ENCODE measurements at places on chromosomes 13 and 19.

DNA sequence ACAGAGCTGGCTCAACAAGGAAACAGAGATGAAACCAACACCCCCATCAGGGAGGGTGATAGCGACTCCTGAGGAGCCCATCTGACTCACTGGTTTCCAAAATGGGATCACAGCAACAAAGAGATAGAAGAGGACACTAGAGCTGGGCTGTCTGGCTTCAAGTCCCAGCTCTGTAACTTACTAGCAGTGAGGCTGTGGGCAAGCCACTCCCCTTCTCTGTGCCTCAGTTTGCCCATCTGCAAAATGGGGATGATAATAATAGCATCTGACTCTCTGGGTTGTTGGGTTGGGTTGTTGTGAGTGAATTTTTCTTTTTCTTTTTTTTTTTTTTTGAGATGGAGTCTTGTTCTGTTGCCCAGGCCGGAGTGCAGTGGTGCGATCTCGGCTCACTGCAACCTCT is 14.3 kb downstream of the IGSF23 start:
- DNase-seq: no peak

- DNase-seq: no peak
Measured at GRCh38 chr13:35957996-35958395, 173.2 kb downstream of the DCLK1 start.

- no peak for DNase-seq
Measured at GRCh38 chr19:7739801-7740681, 7.3 kb downstream of the CD209 start.

DNA sequence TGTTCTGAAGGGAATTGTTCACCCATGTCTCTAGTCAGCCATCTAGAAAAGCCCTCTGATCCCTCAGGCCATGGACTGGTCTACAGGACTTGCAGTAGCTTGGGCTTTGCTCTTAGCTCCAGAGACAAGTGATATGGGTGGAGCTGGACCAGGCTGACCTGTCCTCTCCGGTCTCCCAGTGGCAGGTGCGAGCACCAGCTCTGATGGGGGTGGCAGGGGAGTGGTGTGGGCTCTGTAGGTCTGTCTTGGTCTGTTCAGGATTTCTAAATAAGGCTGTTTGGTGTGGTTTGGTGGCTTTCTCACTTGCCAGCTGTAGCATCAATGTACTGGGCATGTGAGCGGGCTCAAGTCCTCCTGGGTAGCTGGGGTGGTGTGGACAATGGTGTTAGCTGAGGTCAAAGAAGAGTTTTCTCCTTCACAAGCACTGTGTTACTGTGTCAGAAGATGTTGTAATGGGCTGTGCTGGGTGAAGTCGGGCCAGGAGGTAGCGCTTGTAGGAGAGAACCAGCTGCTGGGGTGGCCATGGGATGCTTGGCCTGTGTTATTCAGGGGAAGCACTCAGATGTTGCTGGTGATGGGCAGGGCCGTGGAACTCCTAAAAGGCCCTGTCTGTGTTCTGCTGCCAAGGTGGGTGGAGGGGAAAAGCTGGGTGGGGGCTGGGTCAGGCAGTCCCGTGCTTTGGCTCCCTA is 16.9 kb downstream of the GPC6 start:
- DNase-seq: no peak

DNA sequence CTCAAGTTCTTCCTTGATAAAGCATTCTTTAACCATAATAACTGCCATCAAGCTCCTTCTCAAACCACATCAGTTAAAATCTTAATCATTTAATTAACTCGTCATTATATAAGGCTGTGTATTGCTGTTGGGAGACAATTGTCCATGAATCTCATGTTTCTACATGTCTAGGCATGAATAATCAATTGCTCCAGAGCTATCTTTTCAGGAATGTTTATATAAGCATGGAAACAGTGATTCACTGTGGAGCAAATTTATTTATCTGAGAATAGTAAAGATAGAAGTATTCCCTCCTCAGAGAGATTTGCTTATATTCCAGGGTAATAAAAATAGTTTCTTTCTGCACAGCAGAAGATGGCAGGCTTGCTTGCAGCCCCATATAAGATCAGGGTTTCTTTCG is 71.1 kb downstream of the CBY2 start:
- DNase-seq: no peak

GRCh38 chr13:112902101-112902651 is 66.8 kb upstream of the MCF2L start:
- no peak for DNase-seq

DNA sequence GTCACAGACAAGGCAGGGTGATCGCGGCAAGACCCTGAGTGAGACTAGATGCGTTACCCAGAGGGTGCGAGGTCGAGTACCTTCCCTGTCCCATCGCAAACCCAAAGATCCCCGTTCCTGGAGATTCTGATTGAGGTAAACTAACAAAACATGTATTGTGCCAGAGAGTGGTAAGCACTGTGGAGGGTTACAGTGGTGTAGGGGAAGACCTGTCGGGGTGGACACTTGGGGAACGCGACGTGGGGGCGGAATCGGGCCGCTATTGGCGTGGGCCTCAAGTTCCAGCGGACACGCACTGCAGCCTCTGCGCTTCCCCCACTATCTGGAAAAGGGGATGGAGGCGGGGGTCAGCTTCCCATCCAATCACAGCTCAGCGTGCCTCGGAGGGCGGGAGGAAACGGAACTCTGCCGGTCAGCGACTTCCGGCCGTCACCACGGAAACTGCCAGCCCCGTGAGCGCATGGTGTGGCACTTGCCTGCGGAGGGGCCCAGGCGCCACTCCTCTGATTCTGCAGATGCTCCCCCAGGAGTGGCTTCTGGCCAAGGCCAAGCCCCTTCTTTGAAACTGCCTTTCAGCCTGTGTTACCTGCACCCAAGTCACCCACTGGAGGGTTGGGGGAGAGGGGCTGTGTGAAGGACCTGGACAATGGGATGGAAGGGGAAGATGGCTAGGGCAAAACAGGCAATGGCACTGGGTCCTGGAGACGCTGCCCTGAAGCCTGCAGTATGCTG is 1.0 kb upstream of the UBE2M start:
- peak; percentile 92 for DNase-seq

- DNase-seq: no peak
Measured at GRCh38 chr19:55489711-55490477, 1.7 kb downstream of the SSC5D start.

DNA sequence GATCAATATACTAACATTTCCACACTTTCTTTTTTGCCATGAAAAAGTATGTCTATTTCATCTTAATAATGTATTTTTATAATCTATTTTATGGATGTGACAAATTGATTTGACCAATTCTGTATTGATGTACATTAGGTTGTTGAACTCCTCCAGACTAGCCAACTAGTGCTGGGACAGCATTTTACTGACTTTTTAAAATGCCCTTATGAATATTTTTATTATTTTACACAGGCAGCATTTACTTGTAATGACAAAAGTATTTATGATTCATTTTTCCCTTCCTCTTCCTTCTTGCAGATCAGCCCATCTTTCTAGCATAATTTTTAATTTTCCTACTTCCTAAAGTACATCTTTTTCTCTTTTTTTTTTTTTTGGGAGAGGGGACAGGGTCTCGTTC is 918 bp upstream of the FUZ start:
- no peak for DNase-seq

- no peak for DNase-seq
Measured at GRCh38 chr13:34201050-34201913, 383.3 kb downstream of the RFC3 start.

DNA sequence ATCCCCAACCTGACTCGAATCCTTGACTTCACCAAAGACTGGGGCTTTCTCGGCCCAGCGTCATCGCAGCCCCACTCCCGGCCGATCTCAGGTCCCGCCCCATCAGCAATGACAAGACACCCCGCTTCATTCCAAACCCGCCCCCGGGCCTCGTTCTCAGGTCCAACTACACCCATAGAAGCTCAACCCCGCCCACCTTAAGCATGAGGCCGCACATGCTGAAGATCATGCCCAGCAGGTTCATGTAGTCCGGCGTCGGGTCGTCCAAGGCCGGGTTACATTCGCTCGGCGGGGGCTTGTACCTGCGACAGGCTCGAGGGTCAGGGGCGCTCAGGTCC is 2.3 kb downstream of the WDR83 start:
- peak; percentile 78 for DNase-seq

DNA sequence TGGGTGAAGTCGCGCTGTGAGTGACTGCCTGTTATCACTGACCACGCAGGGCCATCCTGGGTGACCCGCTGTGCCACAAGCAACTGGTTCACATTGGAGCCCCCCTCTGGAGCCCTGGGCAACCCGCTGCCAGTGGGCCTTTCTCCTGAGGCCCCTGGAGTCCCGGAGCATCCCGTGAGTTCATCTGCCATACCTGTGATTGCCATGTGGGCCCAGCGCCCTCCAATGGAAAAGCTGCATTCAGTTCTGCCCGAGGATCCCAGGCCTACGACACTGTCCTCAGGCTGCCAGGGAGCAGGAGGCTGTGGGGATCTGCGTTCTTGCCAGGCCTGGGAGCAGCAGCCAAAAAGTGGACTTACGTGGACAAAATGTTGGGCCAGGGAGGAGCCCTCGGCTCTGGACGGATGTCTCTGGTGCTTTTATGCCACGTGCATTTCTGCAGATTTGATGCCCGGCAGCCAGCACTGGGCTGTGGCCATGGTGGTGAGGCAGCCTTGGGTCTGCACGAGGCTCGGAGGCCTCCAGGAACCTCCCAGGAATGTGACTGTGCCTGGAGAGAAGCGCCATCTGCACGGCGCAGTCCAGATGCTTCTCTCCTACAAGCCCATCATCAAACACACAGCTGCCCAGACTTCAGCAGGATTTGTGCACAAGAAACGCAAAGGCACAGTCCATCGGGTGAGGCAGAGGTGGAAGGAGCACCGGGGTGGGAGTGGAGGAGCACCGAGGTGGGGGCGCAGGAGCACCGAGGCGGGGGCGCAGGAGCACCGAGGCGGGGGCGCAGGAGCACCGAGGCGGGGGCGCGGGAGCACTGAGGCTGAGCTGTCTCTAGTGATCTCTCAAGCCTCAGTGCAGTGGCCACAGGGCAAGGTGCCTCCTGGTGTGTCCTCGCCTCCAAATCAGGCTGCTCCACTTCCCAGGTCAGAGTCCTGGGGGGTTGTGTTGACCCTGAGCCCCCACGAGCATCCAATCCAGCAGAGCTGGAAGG is 44.0 kb downstream of the C13orf46 start:
- DNase-seq: no peak

GRCh38 chr19:16319481-16319880 is 5.1 kb upstream of the KLF2 start:
- no peak for DNase-seq

GRCh38 chr19:3607303-3608078 is 816 bp upstream of the TBXA2R start:
- no peak for DNase-seq

GRCh38 chr19:28636016-28636629 is 576.8 kb downstream of the UQCRFS1 start:
- DNase-seq: no peak

GRCh38 chr19:34350161-34350561 is 14.8 kb upstream of the GPI start:
- peak; percentile 71 for DNase-seq

GRCh38 chr13:27016875-27017274 is 154.7 kb downstream of the USP12 start:
- no peak for DNase-seq

GRCh38 chr13:99196466-99197116 is 4.1 kb upstream of the UBAC2 start:
- no peak for DNase-seq

GRCh38 chr13:22196777-22197176 is 525.9 kb downstream of the FGF9 start:
- DNase-seq: no peak

GRCh38 chr13:59475911-59476310 is 687.8 kb downstream of the DIAPH3 start:
- DNase-seq: no peak

DNA sequence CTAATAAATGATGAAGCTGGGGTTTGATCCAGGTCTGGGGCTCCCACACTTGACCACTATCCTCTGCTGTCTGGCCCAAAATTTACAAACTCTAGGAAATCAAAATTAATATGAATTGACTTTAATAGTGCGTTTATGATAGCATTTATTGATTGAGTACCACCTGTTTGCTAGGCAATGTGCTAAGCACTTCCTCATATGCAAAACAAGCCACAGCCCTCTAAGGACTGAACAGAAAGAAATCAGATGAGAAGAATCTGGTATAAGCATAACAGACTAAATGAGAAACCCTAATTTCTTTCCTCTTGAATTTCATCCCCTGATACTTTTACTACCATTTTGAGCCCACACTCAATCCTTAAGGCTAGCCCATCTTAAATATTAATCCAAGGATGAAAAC is 6.6 kb upstream of the MLNR start:
- DNase-seq: no peak

DNA sequence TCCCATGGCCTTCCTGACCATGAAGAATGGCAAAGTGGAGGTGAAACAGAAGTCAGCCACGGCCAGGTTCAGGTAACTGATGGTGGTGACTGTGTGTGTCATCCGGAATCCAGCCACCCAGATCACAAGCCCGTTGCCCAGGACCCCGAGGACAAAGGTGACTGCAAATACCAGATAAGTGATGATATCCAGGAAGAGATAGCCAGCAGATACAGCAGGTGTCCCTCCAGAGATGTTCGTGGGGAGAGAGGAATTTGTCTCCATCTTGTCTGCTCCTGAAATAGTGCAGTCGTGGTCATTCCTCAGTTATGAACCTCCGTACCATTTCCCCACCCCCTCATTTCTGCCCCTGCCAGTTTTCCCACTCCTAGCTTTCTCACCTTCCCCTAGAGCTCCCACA is 4.9 kb downstream of the FPR1 start:
- DNase-seq: no peak

DNA sequence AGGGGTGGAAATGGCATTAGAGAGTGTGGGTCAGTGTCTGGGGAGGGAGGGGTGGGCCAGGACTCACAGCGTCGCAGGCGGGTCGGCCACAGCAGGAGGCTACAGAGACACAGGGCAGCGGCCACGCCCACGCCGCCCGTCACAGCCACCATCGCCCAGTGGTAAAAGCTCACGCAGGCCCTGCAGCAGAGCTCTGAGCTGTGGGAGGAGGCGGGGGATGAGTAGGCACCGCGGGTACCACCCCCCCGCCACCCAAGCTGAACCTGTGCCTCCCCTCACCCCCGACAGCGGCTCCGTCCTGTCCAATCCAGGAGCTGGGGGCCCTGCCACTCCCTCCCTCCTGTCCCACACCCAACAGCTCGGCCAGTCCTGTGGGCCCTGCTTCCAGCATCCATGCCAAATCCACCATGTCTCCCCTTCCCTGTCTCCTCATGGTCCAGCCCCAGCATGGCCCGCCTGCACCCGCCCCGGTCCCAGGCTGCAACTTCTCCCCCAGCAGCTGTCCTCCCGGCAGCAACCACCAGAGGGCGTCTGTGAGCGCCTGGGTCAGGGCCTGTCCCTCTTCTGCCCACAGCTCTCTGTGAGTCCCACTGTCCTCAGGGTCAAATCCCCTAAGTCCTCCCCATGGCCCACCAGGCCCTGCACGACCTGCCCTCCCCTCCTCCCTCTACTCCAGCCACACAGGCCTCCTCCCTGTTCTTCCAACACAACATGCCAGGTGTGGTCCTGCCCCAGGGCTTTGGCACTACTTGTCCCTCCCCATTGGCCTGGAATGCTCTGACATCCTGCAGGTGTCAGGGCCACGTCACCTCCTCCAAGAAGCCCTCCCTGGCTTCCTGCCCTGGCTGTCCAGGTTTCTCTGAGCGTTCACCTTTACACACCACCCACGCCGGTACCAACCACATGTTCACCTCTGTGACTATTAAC is 6.0 kb downstream of the TEKTIP1 start:
- peak; percentile 84 for DNase-seq

- no peak for DNase-seq
Measured at GRCh38 chr19:36064826-36065225, 10.1 kb downstream of the WDR62 start.

GRCh38 chr13:100565286-100565685 is 23.3 kb downstream of the GGACT start:
- no peak for DNase-seq

GRCh38 chr13:23889615-23890607 is 711 bp upstream of the MIPEP start:
- no peak for DNase-seq

Data from stimulated activated CD4-positive, alpha-beta T cell treated with anti-CD3 and anti-CD28 coated beads, Interleukin-15, amount 100 ng/mL, for 24 hours (primary cell).